ENCODE measurements at places on chromosomes 3 and 15.

DNA sequence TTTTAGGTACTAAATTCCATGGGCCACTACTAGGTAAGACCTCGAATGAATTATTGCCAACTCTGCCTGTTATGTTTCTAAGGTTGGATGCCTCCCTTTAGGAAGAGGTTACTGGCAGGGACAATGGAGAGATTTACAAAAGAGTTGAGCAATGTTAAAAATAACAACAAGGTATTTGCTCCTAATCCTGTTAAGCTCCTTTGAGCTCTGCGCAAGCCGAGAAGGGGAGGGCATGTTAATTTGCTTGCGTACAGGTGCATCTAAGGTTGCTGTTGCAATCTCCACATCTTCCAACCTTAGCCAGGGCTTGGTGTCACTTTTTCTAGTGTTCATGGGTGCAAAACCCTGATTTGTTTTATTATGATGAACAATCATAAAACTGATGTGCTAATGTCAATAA, 161.5 kb upstream of the TPM1 start:
- no peak for DNase-seq

GRCh38 chr15:81049835-81050234, 49.1 kb downstream of the TLNRD1 start:
- DNase-seq: no peak

DNA sequence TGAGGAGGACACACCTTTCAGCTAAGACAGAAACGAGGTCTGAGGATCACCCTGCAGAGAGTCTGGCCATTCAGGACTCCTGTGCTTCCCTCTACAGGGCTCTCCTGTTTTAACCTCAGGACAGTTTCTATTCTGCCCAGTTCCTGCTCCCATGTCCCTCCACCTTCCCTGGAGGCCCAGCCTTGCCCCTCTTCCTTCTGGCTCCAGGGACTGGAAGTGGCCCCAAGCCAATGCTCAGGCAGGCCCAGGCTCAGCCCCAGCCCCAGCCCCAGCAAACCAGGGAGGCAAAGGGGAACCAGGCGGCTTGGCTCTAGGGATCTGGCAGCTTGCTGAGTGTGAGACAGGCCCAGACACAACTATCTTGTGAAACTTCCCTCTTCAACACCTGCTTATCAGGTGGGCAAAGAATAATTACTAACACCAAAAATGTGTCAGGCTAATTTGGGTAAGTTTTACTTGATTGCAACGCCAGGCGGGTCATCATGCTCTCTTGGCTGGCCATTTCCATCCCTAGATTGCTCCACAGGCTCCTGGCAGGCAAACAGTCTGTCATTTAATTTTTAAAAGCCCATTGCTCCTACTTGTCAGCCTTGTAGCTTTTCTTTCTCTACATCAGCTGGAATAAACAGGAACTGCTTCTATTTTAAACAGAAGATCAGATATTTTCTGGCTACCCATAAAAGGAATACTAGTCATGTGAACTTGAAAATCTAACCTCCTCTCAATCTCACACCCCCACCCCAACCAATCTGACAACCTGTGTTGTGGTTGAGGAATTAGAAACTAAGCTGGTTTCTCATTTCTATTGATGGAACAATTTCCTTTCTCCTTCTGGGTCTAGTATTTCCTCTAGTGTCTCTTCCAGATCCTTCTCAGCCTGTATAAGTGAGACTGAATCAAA, 33.5 kb downstream of the UPK1B start:
- no peak for DNase-seq

DNA sequence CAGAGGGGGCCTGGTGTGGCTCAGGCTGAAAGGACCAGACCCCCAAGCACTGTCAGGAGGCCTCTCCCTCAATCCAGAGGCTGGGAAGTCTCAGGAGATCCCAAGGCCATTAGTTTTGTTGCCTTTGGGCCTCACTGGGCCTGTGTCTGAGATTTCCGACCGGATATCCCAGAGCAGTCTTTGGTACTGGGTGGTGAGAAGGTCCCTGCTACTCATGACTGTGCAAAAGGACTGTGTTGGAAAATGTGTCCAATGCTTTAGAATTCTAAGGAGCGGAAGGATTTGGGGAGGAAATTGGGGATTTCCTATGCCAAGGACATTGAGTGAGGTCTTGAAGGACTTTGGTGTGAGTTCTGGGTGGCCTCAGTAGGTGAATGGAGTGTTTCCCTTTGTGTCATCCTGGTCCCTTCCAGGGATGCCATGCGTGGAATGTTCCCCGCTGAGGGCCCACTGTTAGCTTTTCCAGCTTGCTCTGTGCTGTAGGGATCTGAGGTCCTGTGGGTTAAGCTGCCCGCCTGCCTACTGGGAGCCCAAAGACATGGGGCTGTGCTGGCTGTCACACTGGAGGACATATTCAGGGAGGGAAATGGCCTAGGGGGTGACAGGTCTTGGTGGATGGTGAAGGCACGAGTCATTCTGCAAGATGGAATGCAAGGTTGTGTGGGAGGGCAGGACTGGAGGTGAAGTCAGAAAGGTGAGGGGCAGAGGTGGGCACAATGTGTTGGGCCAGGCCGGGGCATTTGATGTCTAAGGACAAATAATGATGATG, 16.4 kb downstream of the SMAD6 start:
- DNase-seq: no peak

- DNase-seq: no peak
Measured at GRCh38 chr15:80695911-80696661, 976 bp downstream of the ABHD17C start.

DNA sequence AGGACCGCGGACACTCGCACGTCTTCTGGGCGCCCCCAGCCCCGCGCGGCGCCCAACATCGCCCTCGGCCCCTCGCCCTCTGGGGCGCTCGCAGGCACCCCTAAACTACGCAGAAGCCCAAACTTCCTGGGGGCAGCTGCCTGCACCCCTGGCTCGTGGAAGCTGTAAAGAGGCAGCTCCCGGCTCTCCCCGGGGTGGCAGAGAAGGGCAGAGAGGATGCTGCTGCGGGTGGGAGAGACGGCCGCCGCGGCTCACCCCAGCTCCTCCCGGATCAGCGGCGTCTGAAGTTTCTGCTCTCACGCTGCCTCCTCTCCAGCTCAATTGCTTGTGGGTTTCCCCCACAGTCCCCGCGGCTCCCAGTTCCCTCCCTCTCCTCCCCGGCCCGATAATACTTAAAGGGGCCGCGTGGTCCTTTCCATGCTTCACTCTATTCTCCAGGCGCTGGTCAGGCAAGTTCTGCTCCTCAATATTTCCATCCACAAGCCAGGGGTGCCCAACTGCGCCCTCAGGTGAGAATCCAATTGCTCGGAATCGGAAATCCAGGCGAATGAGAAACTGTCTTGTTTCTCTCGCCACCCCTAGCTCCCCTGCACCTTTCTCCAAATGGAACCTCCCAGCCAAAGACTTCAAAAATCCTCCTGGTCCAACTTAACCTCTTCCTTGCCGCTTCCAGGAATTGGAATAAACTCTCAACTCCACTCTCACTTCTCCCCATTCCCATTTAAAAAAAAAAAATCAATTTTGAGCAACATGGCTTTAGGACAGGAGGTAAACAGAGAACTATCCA, 748.5 kb downstream of the ROBO1 start:
- no peak for DNase-seq

- DNase-seq: no peak
Measured at GRCh38 chr15:57432141-57432741, 55.9 kb downstream of the CGNL1 start.

GRCh38 chr15:39066677-39067076, 502.1 kb upstream of the RASGRP1 start:
- DNase-seq: no peak

GRCh38 chr15:66053991-66054390, 184.7 kb downstream of the RAB11A start:
- DNase-seq: no peak

GRCh38 chr3:122031123-122031468, 9.0 kb upstream of the ILDR1 start:
- DNase-seq: no peak

DNA sequence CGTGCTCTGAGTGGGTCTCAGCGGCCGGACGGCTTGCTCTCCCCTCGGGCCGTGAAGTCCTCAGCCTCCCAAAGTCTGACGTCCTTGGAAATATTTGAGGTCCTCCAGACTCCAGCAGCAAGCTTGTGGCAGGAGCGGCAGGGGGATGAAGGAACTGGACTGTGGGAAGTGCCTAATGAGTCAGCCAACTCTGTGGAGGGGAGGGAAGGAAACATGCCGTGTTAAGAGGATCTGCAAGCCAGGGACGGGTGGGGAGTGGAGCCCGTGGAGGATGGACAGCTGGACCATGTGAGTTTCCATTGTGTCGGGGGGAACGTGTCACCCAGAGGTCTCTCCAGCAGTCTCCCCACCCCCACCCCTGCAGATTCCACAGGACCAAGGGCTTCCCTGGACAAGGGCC, 39.4 kb upstream of the IDH2 start:
- no peak for DNase-seq

DNA sequence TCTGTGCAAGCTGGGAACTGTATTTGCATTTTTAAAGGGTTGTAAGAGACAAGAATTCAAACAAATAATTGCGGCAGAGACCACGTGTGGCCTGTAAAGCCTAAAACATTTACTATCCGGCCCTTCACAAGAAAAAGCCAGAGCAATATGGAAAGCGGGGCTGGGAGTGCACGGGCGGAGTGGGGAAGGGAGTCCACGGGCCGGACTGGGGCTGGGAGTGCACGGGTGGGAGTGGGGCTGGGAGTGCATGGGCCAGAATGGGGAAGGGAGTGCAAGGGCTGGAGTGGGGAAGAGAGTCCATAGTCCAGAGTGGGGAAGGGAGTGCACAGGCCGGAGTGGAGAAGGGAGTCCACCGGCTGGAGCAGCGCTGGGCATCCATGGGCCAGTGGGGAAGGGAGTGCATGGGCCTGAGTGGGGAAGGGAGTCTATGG, 41.2 kb downstream of the KLF15 start:
- DNase-seq: no peak

DNA sequence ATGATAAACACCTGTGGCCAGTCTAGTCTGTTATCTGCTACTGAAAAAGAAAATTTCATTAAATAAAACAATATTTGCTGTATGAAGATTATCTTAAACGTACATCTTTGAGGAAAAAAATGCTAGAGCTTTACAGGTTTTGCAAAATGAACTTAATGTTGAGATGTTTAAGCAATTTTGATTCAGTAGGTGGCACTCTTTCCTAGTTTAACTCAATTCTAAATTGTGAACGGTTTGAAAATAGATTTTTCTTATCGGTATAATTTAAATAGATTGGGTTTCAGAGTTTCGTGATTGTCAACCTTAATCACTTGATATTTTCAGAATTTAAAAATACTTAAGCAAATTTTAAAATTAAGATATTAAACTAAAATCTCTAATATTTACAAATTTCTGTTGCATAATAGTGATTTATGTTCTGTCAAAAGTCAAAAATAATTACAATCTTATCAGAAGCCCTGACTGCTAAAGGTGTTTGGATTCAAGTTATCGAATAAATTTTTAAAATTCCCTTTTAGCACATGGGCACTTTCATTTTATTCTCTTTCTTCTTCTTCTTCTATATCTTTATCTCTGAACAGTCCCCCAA, 7.0 kb upstream of the RNF111 start:
- no peak for DNase-seq

DNA sequence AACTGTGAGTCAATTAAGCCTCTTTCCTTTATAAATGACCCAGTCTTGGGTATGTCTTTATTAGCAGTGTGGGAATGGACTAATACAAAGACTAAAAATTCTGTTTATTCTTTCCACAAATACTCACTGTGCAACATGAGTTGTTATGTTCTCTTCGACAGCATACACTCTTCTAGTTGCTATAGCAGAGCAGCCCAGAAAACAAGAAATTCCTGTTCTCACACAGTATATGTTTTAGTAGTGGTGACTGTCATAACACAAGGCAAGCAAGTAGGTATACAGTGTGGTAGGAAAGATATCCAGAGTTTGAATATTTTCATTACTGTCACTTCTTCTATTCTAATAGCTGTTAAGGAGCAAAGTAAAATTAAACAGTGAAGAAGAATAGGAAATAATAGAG, 453.3 kb downstream of the ROBO1 start:
- no peak for DNase-seq

DNA sequence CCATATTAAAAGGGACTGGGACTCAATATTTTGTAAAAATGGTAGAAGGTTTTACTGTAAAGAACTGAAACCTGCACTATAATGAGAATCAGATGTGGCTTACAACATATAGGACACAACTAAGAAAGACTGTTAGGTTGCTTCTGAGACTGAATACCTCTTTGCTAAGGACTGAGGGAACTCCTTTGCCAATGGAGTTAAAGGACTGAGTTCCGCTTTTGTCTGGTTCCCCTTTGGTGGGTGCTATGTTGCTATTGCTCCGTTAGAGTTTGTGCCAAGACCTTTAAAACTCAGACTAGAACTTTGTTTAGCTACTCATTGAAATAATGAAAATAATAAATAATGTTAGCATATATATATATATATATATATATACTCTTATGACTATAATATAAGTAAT, 147.8 kb upstream of the KCNMB2 start:
- DNase-seq: no peak

DNA sequence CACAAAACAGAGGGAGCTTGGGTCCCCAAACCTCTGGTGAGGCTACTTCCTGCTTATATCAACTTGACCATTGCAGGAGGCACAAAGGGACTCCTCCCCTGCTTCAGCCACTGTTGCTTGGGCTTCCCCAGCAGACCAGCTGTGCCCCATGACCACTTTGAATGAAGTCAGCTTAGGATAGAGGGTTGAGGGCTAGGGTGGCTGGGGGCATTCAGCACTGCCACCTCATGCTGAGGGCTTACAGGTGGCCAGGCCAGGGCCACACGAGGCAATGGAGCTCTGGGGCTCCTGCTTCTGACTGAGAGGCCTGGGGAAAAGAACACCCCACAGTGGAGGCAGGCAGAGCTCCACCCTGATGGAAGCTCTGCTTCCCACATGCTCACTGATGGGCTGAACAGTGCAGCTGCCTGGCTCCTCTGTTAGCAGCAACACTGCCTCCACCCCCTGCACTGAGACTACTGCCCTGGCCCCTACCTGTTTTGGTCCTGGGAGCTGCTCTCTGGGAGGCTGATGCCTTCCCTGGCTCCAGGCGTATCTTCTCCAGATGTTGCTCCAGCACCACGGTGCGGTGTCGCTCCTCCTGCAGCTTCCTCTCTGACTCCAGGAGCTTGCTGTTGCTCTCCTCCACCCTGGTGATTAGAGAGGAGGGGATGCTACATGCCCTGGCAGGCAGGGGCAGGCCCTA, 10.2 kb upstream of the HHATL start:
- DNase-seq: no peak
